ENCODE measurements at places on chromosomes 1 and 21.

GRCh38 chr21:34278451-34278850, 85.4 kb upstream of the KCNE2 start:
- DNase-seq: no peak

DNA sequence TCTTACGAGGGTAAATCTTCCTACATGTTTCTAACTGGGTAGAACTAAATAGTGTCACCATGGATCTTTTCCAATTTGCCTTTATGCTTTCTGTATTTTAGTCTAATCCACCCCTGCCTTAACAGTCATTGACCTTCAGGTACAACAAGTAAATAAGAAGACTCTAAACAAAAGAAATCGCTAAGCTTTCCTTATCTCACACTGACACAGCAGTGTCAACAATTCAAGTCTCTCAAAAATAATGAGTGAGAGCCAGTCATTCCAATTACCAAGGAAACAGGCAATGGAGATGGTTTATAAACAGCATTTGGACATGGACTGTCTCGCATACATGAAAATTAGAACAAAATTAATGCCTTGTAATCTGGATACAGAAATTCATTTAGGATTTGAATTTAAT, 365.8 kb downstream of the VAV3 start:
- no peak for DNase-seq

GRCh38 chr21:44623575-44623974, 3.3 kb upstream of the KRTAP10-9 start:
- no peak for DNase-seq

GRCh38 chr1:3638027-3638426, 11.9 kb downstream of the WRAP73 start:
- no peak for DNase-seq

GRCh38 chr1:30417001-30417700, 306.2 kb downstream of the MATN1 start:
- DNase-seq: no peak

DNA sequence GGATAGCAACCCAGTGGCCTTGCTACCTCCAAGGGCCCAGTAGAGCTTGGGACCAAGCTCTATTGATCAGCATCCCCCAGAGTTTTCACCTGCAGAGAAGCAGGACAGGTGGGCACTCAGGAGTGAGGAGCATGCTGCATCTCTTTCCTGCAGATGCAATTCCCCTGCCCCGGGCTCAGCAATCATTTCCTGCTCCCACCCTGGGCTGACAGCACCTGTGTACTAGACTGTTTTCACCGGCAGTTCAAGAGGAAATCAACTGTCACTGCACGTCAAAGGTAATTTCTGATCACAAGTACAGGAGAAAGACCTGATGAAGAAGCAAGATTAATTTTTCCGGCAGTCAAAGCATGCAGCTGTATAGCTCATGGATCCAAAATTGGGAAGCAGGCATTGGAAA, 8.8 kb upstream of the NT5C1A start:
- no peak for DNase-seq

GRCh38 chr1:62208970-62209369, 14.3 kb downstream of the L1TD1 start:
- no peak for DNase-seq

DNA sequence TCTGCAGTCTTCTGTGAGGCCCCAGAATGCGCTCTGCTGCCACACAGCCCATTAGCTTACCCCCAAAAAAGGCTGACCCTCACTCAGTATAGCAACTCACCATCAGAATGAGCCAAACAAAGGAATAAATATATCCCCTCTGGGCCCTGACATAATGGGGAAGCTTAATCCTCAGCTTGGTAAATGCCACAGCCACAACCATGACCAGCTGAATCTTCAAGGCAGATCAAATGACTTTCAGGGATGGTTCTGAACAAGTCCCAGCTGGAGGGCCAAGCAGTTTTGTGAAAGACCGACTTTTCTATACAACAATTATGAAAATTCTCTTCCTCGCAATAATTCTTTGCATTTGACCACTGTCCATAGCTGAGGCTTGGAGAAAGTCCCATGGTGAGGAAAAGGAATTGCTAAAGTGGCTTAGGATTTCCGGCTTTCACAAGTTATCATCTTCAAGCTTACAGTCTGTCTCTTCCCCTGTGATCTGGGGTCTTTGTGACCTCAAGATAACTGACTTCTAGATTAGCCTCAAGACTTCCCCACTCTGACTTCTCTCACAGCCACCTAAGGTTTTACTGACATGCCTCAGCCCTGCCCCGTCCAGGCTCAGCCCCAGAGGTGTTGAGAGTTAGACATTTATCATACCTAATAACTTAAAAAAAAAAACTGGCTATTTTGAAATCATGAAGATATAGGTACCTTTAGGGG, 47.8 kb upstream of the PBX1 start:
- no peak for DNase-seq
